ENCODE measurements at places on chromosomes 5 and 9.

DNA sequence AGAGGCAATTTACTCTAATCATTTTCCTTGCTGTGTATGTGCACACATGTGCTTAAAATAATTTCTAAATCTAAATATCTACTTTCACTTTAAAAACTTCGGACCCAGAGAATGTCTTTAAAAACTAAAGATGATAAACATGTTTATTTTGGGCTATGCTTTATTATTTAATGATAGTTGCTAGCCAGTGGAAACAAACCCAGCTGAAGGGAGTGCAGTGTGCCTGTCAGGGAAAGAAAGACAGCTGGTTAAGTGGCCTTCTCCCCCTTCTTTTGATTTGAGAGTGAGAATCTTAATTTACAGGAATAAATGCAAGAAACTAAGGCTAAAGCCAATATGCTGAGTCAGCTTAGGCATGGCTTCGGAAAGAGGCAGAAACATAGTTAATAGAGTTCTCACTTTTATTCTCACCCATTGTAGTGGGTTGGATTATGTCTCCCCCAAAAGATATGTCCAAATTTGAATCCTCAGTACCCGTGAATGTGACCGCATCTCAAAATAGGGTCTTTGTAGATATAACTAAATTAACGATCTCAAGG, 111.4 kb downstream of the DCP2 start:
- no peak for DNase-seq

DNA sequence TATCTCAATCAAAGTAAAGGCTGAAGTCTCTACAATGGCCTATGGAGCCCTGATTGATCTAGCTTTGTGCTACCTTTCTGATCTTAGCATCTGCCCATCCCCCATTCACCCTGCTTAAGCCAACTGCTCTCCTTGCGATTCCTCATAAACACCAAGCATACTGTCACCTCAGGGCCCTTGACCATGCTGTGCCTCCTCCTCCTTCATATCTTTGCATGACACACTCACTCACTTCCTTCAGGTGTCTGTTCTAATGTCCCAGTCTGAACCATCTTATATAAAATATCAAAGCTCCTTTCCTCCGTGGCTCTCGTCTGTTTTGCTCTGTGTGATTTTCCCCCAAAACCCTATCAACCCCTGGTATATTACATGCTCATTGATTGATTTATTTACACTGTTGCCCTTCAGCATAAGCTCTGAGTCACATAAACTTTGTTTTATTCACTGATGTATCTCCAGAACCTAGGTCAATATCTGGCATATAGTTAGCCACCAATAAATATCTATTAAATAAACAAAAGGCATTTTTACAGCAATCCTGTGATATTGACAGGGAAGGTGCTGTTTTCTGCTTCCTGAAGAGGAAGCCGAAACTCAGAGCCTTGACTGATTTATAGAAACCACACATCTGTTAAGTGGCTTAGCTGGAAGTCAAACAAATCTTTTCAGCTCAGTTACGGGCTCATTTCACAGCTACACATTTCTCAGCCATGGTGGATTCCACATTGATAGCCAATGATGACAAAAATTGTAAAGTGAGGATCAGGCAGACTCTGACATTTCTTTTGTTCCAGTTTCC, 103.6 kb downstream of the BOD1 start:
- DNase-seq, result no peak

GRCh38 chr5:95081982-95082381, 202.9 kb downstream of the MCTP1 start:
- DNase-seq, result no peak

DNA sequence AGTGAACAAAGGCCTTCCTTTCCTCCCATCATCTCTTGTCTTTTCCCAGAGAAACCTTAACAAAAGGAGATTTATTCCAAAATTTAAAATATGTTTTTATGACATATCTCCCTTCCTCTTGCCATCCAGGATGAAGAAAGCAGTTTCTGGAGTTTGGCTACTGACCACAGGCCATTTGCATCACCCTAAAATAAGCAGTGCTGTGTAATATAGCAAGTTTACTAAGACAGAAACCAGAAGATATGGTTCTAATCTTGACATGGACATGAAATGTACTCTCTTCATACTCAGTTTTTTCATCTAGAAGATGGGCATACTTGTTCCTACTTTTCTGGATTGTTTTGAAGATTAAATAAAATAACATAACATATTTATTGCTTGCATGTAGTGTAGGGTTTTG, 50.2 kb upstream of the ZFAND5 start:
- no peak for DNase-seq

- DNase-seq, result no peak
Observed at GRCh38 chr5:146644831-146645230, 128.8 kb upstream of the GPR151 start.

DNA sequence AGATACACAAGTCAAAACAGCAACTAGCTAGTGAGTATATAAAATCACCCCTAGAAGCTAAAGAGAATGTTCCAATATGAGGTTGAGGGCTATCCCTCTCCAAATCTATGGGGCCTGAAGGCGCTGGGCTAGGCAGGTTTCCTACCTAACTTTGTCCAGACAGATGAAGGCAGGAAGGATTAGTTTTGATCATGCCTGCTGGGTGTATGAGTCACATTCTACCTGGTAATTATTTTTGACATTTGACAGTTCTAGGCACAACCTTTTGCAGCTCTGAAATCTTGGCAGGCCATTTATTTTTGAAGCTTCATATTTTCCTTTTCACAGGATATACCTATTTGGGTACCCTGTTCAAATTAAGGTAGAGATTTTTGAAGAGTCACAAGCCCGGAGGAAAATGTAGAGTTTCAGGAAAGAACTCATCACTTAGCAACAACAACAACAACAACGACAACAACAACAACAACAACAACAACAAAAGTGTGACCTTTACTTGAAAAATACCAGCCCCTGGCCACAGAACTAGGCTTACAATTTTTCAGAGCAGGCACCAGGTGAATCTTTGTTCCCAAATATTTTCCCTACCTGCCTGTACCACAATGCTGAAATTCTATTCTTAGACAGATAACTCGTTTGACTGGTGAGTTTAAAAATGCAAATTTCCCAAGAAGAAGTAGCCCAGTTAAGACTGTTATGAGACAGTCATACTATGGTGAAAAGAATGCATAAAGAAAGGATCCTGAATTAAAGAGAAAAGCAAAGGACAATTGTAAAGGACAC, 175.5 kb upstream of the TUT7 start:
- no peak for DNase-seq

DNA sequence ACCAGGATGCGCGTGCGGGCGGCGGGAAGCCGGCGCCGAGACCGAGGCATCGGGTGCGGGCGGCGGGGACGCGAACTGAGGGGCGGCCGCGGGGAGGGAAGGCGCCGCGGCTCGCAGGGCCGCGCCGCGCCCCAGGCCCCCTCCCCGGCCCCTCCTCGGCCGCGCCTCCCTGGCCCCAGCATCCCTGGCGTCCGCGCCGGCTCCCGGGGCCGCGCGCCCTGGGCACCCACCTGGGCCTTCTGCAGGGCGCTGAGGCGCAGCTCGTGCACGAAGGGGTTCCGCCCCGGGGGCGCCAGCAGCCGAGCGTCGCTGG, 324 bp downstream of the LPCAT1 start:
- DNase-seq, result no peak

GRCh38 chr9:17138503-17138902, 3.7 kb downstream of the CNTLN start:
- no peak for DNase-seq

DNA sequence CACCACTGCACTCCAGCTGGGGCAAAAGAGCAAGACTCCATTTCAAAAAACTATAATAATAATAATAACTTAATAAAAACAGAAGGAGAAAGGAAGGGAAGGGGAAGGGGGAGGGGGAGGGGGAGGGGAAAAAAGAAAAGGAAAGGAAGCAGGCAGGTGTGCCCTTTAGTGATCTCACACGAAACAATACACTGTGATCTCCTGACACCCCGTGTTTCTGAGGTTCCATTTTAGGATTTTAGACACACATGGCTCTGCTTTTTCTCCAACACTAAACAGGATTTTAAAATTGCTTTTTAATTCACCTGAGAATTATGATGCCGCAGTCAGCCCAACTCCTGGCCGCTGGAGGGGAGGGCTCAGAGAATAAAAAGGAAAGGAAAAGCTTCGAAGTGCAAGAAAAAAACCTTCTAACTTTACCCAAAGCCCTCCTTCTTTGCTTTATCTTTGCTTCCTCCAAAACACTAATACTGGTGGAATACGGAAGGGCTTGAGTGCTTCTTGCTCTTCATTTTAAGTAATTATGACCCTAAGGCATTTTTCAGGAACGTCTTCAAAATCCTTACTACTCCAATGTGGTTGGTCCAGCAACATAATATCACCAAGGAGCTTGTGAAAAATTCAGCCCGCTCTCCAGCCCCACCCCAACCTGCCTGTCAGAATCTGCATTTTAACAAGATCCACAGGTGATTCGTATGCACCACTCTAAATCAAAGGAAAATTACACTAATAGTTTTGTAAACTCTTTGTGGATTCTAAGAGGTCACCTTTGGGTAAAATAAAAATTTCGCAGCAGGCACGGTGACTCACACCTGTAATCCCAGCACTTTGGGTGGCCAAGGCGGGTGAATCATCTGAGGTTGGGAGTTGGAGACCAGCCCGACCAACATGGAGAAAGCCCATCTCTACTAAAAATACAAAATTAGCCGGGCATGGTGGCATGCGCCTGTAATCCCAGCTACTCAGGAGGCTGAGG, 66.0 kb downstream of the MYO10 start:
- no peak for DNase-seq
